ENCODE measurements at places on chromosomes 2 and 18. TPM values are rescaled to one million over a fixed set of nuclear protein-coding genes. Genes with fewer than 3 reads are reported as not detected.
A peak's percentile ranks its signal among the peaks of the same experiment; 100 is the strongest.

DNA sequence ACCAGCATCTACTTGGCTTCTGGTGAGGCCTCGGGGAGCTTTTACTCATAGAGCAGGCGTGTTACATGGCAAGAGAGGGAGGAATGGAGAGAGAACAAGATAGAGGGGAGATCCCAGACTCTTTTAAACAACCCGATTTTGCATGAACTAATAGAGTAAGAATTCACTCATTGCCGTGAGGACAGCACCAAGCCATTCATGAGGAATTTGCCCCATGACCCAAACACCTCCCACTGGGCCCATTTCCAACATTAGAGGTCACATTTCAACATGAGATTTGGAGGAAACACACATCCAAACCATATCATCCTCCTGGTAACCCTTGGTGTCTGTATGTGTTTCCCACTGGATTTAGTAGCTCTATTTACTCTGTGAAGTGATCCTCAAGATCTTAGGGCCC is 249.9 kb upstream of the SP5 start:
- DNase-seq: peak; percentile 5

DNA sequence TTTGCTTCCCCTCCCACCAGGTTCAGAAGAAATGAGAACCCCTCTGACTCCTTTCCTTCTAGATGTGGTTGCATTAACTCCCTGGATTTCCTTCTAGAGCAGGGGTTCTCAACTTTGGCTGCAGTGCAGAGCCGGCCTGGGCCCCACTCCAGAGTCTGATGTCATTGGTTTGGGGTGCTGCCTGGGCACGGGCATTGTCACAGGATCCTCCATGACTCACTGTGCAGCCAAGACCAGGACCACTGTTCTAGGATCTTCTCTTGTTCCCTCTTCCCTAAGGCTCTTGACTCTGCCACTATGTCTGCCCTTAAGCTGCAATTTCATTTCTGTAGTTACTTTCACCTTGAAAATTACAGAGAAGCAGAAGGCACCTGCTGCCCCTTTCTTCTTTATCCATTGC is 31.8 kb downstream of the TBC1D8 start:
- DNase-seq: peak; percentile 65

DNA sequence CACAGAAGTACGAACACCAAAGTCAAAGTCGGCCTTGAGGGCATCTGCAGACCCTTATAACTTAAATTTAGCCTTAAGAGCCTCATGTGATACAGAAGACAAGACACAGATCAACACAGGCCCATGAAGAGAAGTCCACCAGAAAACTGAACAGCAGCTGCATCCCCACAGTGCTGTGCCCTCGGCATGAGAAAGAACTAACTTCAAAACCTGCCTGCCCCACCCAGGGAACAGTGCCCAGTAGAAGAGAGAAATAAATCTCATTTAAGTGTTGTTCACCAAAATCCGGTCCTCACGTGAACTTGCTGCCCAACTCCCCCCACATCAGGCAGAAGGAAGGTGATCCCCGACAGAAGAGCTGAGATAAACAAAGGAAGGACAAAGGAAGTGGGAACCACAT is 73.7 kb downstream of the PXDN start:
- no peak for DNase-seq

DNA sequence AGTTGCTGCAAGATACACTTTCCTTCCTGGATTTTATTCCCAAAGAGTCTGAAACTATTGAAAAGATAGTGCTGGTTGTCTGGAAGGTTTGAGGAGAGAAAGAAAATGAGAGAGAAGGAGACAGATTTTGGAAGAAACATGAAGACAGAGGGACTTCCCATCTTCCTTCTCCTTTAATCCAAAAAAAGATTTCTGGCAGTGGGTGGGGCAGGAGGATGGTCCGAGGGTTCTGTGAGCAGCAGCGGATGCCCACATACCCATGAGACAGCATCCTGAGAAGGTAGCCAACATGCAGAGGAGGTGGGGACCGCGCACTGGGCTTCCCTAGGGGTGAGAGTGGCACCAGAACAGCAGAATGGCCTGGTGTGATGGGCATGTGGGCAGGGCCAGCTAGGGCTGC is 84.6 kb downstream of the APOB start:
- DNase-seq: no peak

- DNase-seq: no peak
These were observed 94.8 kb upstream of the HNRNPA3 start for GRCh38 chr2:177117755-177118154.

DNA sequence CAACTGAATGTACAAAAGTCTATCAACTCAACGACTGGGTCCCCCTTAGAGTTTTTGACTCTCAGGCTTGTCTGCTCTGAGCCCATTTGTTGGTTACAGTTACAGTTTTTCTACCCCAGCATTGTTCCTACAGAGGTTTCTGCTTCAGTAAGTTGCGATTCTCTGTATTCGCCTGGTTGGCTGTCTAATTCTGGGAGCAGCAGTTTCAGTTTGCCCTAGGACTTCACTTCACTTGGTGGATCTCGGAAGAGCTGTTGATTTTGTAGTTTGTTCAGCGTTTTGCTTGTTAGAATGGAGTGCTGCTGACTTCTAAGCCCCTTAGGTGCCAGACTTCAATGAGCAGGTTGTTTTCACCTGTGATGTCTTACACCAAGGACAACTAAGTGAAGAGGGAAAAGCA is 296.5 kb upstream of the EPAS1 start:
- no peak for DNase-seq

GRCh38 chr2:190707726-190708125 is 58.8 kb downstream of the NAB1 start:
- no peak for DNase-seq

- no peak for DNase-seq
These were observed 126.2 kb downstream of the AGPS start for GRCh38 chr2:177518754-177519153.

GRCh38 chr2:82819951-82820350 is 1639.1 kb downstream of the SUCLG1 start:
- peak; percentile 47 for DNase-seq

DNA sequence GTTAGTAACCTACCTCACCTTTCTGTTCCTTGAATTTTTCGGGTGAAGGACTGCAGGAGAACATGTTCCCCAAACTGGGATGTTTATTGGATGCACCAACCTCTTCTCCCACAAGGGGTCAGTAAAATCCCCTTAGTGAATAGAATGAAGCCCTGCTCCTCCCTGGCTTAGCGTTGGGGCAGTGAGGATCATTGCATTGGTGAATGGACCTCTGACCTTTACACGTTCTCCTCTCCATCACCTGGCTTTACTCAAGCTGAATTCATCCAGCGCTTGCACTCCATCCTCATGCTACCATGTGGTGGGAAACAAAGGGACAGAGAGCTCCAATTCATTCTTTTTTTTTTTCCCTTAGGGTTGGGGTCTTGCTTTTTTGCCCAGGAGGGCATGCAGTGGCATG is 157.2 kb downstream of the MIB1 start:
- peak; percentile 36 for DNase-seq

GRCh38 chr2:81196383-81196851 is 891.9 kb upstream of the LRRTM1 start:
- DNase-seq: no peak

GRCh38 chr2:223396993-223397392 is 205.2 kb downstream of the SCG2 start:
- DNase-seq: no peak

DNA sequence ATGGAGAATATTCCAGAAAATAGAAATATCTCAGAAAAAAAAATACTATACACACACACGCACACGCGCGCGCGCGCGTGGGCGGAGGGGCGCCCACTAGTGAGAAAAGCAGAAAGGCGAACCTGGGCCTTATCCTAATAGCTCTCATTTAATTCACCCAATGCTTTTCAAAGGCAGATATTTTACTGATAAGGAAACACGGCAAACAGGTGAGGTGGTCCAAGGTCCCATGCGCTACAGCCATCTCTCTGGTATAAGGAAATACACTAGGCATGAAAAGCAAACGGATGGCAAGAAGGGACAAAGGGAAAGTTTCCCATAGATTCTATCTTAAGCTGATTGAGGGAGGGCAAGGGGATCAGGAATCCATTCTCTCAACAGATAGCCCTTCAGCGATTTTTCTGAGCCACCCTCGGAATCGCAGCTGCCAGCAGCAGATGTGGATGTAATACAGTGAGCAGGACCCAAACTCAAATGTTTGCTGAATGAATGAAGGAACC is 136.7 kb downstream of the TMEM247 start:
- DNase-seq: peak; percentile 15

DNA sequence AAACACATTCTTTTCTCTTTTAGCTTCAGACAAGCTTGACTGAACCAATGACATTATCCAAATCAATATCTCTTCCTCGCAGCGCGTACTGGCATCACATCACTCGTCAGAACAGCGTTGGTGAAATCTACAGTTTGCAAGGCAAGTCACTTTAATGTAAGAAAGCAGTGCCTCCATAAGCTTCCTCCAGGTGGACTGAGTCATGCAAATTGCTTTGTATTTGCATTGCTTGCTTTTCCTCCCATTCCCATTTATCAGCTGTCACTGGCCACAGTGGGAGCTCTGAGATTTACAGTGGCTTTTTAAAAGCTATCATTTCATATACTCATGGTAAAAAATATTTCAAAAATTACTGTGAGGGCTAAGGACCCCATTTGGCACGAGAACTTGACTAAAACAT is 189.9 kb downstream of the CD226 start:
- no peak for DNase-seq

- no peak for DNase-seq
These were observed 160.0 kb downstream of the TCF4 start for GRCh38 chr18:55427951-55428350.

DNA sequence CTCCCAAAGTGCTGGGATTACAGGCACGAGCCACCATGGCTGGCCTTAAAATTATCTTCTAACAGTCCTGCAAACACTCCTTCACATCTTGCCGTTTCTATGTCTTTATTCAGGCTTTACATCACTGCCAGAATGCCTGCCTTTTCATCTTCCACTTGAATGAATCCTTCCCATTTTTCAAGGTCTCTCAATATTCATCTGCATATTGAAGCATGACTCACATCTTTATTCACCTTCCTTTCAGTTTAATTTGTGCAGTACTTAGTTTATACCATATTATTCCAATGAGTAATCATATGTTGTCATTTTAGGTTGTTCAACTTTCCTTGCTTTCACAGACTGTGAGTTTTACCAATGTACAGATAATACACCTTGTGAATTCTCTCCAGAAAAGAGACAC is 510.1 kb upstream of the PIK3C3 start:
- DNase-seq: no peak

DNA sequence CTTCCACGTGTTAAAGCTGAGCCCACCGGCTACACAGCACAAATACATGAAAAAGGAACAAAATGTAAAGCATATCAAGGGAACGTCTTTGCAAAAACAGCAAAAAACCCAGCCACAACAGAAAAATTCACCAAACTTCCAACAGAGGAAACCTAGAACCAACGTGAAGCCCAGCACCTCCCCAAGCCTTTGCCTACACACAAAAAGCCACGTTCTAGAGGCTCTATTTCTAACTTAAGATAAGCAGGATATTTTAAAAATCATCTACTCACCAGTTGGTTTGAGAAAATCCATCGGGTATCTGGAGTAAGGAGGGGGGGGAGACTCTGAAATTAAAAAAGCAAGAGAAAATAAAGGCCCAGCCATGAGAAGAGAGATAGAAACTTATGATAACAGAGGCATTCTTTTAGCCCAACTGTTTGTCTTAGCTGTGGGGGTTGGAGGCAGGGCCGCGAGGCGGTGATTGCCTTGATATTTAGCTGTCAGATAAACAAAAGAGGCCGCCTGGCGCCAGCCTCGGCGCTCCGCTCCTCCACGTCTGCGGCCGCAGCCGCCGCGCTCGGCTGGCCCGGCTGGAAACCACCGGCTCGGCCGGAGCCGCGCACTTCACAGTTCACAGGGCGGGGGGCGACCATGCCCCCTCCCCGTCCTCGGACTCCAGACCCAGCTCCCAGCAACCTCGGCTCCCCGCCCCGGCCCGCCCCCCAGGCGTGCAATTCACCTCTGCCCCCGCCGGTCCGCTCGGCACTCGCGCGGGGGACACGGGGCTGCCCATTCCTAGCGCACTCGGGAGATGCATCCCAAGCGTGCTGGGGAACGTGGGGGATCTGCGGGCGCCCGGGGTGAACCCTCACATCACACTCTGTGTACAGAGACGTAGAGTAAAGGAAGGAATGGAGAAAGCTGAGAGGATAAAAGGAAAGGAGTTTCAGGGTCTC is 2.4 kb downstream of the SMAD7 start:
- DNase-seq: peak; percentile 80

DNA sequence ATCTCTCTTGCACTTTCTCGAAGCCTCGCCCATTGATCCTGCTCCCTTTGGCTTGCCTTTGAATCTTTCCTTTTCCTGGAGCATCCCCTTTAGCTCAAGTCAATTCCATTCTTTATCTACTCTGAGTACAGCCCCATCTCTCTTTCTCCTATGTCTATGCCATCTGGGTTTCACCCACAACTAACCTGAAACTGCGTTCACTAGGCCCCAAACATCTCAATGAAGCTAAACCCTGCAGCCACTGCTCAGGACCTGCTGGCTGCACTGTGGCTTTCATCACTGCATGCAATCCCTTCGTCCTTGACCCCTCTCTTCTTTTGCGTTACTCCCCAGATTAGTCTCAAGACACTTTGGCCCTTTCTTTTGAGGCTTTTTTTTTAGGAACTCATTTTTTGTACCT is 81.6 kb upstream of the CYRIA start:
- DNase-seq: no peak

GRCh38 chr2:121294881-121295840 is 10.2 kb upstream of the TFCP2L1 start:
- DNase-seq: no peak

RFX8 gene
- 10.8 TPM for total RNA-seq

RBKS gene
- total RNA-seq: 1.8 TPM

ABCG8 gene
- total RNA-seq: not detected

CFAP65 gene
- total RNA-seq: 0.12 TPM

C1QL2 gene
- not detected for total RNA-seq

GRHL1 gene
- total RNA-seq: 0.36 TPM

DNAJC27 gene
- 5.6 TPM for total RNA-seq

DSC3 gene
- total RNA-seq: under 0.01 TPM

DAW1 gene
- 0.48 TPM for total RNA-seq

LIMS4 gene
- total RNA-seq: 0.29 TPM

SCN3A gene
- 0.36 TPM for total RNA-seq

SLC66A3 gene
- total RNA-seq: 34.5 TPM

DPYSL5 gene
- total RNA-seq: not detected

GRB14 gene
- not detected for total RNA-seq

CRACDL gene
- total RNA-seq: not detected

BOD1L2 gene
- not detected for total RNA-seq

DUSP2 gene
- total RNA-seq: 0.49 TPM

ZNF519 gene
- total RNA-seq: 7.6 TPM
